ENCODE measurements at places on chromosomes 4 and X.
A peak's percentile ranks its signal among the peaks of the same experiment; 100 is the strongest.

- no peak for DNase-seq
These were observed 2.7 kb downstream of the GASK1B start for GRCh38 chr4:158169931-158170690.

GRCh38 chrX:51608126-51608525, 10.6 kb downstream of the CENPVL3 start:
- no peak for DNase-seq

DNA sequence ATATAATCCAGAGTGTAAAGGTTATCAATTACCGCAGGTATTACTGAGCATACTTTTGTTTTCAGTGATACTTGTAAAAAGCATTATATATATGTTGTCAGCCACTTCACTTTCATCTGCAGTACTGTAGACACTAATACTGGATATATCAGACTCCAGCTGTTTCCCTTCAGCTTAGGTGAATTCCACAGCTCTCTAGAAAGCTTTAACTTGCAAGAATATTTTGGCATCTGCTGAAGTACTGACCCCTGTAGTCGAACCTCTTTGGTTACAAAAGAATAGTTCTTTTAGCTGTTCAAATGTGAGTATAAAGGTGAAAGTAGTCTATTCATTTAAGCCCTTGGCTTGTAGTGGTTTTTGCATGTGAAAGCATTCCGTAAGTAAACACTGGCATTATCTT, 1222.7 kb upstream of the TENM3 start:
- no peak for DNase-seq

- DNase-seq = peak; percentile 37
These were observed 75.4 kb downstream of the FBXW7 start for GRCh38 chr4:152460488-152460887.

- DNase-seq = no peak
These were observed 33.8 kb downstream of the CXCL1 start for GRCh38 chr4:73902817-73903547.

DNA sequence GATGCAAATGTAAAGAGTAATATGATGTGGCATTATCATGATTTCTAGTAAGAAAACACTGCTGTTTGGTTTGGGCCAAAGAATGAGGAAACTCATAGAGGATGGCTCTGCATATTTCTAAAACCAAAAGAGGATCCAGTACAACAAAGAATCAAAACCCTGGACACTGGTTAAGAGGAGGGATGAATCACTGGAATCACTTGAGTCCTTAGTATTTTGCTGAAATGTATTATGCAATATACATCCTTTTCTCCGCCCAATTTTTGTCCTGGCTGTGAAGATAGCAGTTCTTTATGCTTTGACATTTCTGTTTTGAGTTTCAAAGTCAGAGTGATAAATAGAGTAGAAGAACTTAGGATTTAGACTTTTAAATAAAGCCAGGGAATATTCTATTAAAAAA, 345.9 kb downstream of the PACRGL start:
- DNase-seq = no peak

DNA sequence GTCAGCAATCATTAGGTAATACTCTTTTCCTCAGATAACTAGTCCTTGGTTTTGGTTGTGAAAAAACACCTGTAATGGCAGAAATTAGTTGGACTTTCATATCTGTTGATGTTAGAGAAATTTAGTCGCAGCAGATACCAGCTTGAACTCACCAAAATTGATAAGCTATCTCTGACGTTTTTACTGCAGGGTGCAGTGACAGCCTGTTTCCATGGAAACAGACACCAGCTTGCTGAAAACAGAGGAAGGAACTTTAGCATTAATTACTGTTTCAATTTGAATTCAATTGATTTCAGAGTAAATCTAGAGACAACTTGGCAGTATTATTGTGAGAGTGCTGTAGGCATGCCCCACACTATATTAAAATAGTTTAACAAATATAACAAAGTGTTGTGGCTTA, 246.5 kb downstream of the PPP1R2C start:
- no peak for DNase-seq

GRCh38 chr4:75598390-75598789, 31.9 kb downstream of the CDKL2 start:
- DNase-seq = no peak

DNA sequence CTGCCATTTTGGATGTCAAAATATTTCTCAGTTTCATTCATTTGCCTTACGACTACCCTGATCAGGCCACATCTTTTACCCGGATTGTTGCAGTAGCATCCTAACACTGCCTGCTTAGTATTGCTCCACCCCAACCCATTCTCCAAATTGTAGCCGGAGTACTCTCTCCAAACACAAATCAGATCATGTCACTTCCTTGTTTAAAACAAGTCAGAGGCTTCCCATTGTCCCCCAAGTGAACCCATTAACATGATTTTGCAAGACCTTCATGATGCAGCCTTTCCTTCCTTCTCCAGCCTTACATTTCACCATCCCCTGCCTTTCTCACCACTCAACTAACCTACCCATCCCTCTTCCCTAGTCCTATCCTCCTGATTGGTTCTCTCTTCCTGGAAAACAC, 53.1 kb downstream of the FANCB start:
- DNase-seq = no peak

- no peak for DNase-seq
These were observed 409.3 kb downstream of the GASK1B start for GRCh38 chr4:157763490-157763889.

DNA sequence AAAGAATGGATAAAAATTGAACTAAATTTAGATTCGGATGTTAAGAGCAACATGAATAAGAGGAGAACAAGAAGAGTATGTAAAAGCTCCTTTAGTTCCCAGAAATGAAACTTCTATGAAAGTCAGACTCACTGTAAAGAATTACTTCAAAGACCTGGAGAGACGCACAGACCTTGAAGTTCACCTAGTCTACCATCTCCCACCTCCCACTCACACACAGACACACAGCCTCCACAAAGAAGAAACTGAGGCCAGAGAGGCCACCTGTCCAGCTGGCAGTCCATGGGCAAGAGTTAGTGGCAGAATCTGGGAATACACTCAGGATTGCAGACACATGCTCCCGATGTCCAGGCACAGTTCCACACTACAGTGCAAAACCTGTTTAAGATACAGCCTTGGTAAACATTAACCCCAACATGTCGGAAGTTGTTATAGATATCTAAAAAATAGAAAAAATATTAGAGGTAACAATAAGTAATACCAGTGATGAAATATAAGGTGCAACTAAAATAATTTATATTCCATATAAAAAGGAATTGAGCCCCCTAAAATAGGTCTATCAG, 288.8 kb downstream of the INPP4B start:
- DNase-seq = no peak

DNA sequence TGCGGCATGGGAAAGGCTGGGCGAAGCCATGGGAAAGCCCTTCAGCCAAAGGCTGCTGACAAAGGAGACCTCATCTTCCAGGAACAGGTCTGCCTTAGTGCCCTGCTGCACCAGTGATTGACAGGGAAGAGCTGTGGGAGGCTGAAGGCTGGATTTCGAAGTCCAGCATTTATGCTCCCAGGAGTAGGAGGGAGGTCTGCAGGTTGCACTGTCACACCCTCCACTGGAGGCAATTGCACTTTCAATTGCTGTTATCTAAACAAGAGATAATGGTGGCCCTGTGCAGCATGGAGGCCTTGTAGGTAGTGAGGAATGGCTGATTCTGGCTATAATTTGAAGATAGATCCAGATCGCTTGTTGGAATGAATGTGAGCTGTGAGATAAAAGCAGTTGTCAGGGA, 43.7 kb downstream of the FAM114A1 start:
- DNase-seq = no peak
